Right renal cortex interstitium (tissue), 3 donors: ENCODE measurements at places on chromosomes 5 and 9. TPM values are rescaled to one million over a fixed set of nuclear protein-coding genes. Genes with fewer than 3 reads are reported as not detected.

Gene PRR16
- 5.4 TPM for polyA plus RNA-seq

Gene SUSD3
- polyA plus RNA-seq = 6.1 TPM

Gene BARHL1
- polyA plus RNA-seq = not detected

Gene BNIP1
- 14.5 TPM for polyA plus RNA-seq

Gene PCDHA3
- polyA plus RNA-seq = 0.65 TPM

Gene TMEM174
- 24.3 TPM for polyA plus RNA-seq
